ENCODE measurements at places on chromosomes 5 and 9. TPM values are rescaled to one million over a fixed set of nuclear protein-coding genes. Genes with fewer than 3 reads are reported as not detected.

DNA sequence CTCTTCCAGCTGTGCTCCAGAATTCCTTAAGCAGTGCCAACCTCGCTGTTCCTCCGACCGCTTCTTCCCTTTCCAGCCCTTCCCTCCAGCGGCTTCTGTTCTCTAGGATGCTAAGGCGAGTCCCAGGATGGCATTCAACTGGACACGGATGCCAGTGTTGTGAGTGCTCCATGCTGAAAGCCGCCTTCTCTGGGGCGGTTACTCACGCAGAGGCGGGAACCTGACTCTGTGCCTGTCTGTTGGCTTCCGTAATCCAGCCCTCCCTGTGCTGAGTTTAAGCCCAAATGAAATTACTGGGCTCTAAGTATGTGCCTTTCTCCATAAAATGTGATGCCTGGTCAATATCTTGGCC lies 20.2 kb downstream of the COL5A1 start:
- DNase-seq, result no peak

GRCh38 chr9:135075234-135076142 lies 12.0 kb upstream of the OLFM1 start:
- DNase-seq, result no peak

- no peak for DNase-seq
Observed at GRCh38 chr5:16590685-16591084, 26.1 kb downstream of the RETREG1 start.

DNA sequence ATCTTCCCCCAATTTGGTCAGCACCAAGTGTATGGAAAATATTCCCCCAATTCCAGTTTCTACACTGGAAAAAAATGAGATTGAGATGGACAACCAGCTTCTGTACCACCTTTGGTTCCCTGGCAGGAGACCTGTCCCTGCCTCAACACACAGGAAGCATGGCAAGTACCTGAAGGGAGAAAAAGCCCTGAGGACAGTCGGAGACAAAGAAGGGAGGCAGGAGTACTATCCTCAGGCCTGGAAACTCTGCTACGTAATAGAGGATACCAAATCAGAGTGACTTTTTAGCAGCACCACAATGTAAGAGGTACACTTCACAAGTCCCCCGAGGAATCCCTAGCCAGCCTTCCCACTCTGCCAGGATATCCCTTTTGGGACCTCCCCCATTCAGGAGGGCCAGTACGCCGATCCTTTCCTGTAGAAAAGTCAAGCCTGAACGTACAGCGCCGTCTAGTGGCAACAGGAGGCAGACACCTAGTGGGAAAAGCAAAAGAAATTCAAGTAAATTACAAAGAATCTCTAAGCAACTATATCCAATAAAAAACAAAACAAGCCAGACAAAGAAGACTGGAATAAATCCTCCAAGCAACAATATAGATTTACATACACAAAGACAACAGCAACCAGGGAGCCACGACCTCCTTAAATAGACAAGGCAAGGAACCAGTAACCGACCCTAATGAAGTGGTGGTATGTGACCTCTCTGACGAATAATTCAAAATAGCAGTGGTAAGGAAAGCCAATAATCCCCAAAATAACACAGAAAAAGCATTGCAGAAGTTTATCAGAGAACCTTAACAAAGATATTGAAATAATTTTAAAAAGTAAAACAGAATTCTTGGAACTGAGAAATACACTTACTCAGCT lies 63.3 kb upstream of the SLCO6A1 start:
- DNase-seq, result no peak

- DNase-seq, result no peak
Observed at GRCh38 chr9:135222881-135223760, 135.7 kb downstream of the OLFM1 start.

- DNase-seq, result no peak
Observed at GRCh38 chr5:67578011-67578410, 381.4 kb upstream of the CD180 start.

- DNase-seq, result no peak
Observed at GRCh38 chr5:37876943-37877342, 37.1 kb upstream of the GDNF start.

GRCh38 chr5:73295921-73296320 lies 122.9 kb downstream of the TMEM174 start:
- no peak for DNase-seq

- no peak for DNase-seq
Observed at GRCh38 chr5:9148242-9148641, 397.6 kb downstream of the SEMA5A start.

DNA sequence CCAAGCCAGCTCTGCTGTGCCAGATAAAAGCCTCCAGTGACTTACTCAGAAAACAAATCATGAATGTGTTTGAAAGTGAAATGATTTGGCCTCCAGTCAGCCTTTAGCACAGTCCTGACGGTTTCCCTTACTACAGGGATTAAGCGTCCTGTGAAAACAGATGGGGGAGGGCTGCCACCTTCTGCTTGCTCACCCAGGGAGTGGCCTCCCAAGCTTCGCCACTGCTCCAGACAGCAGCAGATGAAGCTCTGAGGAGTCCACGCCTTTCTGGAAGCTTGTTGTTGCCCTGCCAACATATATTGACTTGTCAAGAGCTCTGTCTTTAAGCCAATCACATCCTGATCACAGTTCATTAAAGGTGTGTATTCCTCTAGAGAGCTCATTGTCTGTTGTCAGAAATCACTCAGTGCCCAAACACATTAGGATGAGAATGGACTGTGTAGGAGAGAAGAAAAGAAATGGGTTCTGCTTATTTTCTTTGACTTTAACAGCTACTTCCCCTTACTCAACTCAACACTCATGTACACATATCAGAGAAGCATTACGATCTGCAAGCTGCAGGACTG lies 4.9 kb upstream of the FYB1 start:
- no peak for DNase-seq

DNA sequence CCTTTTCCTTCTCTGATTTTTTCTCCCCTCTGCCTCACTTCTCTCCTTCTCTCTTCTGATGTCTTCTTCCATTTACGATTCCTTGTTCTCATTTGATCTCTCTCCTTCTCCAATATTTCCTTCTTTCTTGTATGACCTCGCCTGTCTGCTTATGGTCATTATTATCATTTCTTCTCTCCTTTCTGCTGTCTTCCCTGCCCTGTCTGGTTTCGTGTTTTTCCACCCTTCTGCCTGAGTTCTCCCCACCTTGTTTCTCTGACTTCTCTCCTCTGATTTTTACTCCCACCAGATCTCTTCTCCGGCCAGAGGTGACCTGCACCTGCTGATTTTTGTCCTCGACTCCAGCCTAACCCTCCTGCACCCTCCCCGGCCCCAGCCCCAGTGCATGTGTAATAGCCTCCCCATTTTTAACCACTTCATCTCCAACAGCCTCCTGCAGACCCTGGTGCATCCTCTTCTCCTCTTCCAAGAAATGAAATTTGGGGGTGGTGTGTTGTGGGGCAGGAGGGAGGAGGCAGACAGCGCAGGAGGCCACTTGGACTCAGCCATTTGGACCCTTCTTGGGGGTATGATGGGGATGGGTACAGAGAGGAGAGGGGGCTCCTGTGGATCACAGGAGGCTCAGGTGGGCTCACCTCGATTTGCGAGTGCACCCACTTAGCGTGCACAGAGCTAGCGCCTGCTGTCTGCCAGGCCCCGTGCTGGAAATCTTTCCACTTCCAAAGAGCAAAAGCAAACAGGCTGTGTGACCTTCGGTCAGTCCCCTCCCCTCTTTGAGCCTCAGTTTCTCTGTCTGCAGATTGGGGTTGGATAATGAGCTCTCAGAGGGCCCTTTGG lies 32.5 kb downstream of the GSN start:
- no peak for DNase-seq

GRCh38 chr5:32332966-32333365 lies 20.2 kb upstream of the MTMR12 start:
- DNase-seq, result no peak

DNA sequence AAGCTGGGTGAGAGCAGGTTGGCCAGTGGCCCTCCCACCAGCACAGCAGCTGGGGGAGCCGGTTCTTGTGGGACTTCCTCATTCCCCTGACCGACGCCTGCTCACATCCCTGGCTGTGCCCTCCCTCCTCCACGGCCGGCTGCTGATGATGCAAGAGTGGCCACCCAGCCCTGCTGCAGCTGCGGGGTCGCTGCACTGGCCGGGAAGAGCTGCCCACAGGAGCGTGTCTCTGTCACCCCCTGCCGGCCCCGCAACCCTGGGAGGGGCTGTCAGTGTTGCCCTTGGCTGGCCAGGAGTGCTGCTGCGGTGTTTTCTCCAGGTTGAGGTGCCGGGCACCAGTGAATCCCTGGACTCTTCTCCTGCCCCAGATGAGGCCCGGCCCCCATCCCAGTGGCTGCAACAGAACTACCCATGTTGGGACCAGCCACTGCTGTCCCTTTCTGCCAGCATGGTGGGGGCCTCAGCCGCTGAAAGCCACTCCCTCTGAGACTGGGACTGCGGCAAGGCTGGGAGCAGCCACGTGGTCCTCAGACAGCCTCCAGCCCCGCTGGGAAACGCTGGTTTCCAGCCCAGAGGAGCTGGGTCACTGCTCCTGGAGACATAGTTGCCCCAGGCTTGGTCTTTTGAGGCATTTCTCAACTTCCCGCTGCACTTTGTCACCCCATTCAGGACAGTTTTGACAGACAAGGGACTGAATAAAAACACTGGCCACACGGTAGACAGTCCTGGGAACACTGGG lies 739 bp downstream of the CARD9 start:
- peak; percentile 62 for DNase-seq

- DNase-seq, result no peak
Observed at GRCh38 chr5:101024299-101024698, 121.2 kb upstream of the ST8SIA4 start.

DNA sequence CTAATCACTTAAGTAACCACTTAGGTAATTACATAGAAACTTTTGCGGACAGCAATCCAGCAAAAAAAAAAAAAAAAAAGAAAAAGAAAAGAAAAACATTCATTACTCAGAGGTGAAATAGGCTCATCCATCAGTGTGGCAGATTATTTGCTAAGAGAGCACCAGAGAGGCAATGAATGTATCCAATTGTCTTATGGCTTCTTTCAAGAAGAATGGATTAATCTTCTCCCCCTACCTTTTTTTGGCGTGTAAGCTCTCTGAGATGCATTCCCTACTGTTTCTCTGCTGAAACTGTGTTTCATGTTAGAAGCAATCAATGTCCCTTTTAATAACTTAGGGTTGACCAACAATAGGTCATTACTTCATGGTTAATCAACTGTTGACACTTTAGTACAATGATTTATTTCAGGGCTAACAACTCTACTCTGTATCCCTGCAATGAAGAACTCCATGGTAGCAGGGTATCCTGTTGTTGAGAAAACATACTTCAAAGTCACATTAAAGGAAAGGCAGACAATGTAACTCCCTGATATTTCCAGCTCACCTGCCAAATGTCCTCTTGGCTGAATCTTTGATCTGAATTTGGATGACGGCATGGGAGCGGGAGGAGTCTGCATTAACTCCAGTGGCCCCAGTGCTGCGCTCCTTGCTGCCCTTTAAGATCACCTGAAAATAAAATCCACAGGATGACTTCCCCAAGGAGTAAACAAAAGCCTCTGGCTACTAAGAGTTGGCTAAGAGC lies 57.6 kb downstream of the KIF24 start:
- DNase-seq, result peak; percentile 82

GRCh38 chr9:78144008-78144381 lies 91.9 kb upstream of the CEP78 start:
- DNase-seq, result no peak

DNA sequence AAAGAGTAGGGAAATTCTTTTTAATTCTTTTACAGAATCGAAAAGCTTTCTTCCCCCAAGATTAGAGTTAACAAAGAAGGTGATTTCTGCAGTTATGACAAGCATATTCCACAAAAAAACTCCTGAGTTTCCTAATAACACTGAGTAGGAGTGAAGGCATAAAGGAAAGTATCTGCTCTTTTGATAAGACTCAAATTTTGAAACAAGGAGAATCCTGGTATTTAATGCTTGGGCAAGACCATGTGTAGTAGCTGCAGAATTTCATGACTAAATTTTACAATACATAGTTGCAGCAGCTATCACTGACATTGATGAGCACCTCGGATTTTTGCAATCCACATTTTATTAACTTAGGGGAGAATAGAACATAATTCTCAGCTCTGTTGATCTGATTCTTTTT lies 92.6 kb downstream of the MARCHF3 start:
- DNase-seq, result no peak

DNA sequence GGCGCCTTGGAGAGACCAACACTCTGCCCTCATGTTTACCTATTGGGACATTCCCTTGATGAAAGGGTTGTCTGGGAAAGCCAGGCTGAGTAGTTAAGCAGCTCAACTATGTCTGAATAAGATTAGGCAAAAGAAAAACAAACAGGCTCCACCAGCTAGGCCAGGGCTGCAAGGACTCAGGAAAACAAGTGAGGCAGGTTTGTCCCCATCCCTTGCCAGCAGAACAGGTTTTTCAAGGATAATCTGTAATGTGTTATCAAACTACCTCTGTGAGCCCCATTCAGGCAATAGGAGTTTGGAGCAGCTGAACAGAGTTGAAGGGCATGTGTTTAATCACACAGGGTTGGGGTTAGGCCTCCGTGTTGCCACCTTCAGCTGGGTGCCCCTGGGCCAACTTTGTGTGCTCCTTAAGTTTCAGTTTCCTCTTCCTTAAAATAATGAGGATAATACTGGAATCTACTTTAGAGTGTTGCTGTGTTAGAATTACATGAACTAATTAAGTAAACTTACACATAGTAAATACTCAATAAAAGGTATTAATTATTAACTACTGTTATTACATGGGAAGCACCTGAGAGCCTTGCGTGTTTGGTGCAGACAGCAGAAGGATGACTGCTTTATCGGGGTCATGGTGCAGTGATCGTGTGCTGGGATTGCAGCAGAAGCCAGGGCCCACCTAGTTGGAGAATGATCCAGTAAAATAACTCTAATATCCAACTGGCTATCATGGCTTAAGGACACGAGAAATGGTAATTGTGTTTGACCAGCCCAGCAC lies 72.1 kb upstream of the ATP10B start:
- DNase-seq, result peak; percentile 66

GRCh38 chr5:154373729-154374179 lies 72.0 kb upstream of the SAP30L start:
- no peak for DNase-seq

DNA sequence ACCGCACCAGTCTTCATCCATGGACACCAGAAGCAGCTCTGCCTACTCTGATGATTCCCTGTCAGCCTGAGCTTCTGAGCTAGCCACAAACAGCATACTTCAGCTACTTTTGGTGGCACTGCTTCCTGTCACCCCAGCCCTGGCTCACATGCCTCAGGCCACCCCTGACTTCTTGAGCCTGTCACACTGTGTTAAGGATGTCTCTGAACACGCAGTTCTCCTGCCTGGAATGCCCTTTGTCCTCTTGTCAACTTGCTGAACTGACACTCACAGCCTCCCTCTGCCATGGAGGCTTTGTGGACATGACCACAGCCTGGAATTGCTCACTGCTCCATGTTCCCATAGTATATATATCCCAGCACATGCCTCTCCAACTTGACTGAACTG lies 7.2 kb downstream of the MACROH2A1 start:
- DNase-seq, result no peak

GRCh38 chr9:134433101-134433500 lies 106.8 kb downstream of the RXRA start:
- DNase-seq, result no peak

GRCh38 chr9:76502746-76503145 lies 43.8 kb downstream of the GCNT1 start:
- DNase-seq, result no peak

The AMBP gene
- 1.5 TPM for polyA plus RNA-seq

The PHF24 gene
- polyA plus RNA-seq, result 0.40 TPM

The PRDM9 gene
- not detected for polyA plus RNA-seq

The BTNL3 gene
- polyA plus RNA-seq, result not detected

The CRHBP gene
- polyA plus RNA-seq, result 20.7 TPM

The ZNF454 gene
- polyA plus RNA-seq, result 6.0 TPM

The ZBED3 gene
- 36.6 TPM for polyA plus RNA-seq

The CREBRF gene
- 17.6 TPM for polyA plus RNA-seq

The TICAM2 gene
- polyA plus RNA-seq, result 3.7 TPM

The PRRT1B gene
- 0.90 TPM for polyA plus RNA-seq
